ENCODE measurements at places on chromosomes 6 and 20.

GRCh38 chr6:168684906-168685305 is 243.9 kb downstream of the SMOC2 start:
- DNase-seq = no peak

GRCh38 chr6:90925726-90926125 is 338.9 kb upstream of the MAP3K7 start:
- peak; percentile 8 for DNase-seq

DNA sequence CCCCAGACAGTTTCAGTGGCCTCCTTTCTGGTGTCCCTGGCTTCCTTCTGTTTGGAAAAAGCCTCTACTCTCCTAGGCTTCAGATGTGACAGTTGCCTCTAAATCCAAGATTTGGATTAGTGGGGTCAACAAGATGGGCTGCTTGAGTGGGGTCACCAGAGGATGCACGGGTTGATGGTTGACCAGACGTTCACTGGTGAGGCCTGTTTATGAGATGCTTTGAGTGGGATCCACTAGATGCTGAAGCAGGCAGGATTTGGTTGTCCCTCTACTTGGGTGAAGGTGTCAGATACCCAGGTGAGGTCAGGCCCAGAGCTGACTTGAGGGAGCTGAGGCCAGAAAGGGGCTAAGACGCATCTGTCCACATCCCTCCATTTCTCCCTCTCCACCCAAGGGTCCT is 8.1 kb upstream of the DLGAP4 start:
- DNase-seq = no peak

GRCh38 chr6:166616261-166617238 is 10.5 kb downstream of the RPS6KA2 start:
- DNase-seq = no peak

- DNase-seq = no peak
Observed at GRCh38 chr6:131132360-131132759, 2.9 kb upstream of the AKAP7 start.

GRCh38 chr6:150271501-150272263 is 97.1 kb upstream of the IYD start:
- no peak for DNase-seq

GRCh38 chr20:57772349-57772964 is 62.6 kb upstream of the PMEPA1 start:
- DNase-seq = no peak

DNA sequence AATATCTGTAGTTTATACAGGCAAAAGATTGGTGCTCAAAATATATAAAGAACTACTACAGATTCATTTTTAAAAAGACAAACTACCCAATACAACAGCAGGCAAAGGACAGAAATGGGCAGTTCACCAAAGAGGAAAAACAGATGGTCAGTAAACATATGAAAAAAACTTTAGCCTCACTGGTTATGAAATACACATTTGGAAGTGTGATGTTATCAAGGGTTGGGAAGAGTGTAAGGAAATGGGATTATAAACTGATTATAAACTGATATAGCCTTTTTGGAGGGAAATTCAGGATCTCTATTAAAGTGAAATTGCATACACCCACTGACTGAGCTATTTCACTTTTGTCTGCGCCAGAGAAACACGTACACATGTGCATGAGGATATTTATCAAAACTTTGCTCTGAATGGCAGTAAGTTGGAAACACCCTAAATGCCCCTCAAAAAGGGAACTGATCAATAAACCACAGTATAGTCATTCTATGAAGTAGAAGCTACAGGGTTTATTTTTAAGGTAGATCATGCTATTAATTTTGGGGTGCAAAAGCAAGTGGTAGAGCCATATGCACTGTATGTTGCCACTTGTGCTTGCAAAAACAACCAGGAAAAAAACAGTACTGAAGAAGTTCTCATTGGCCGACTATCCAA is 32.2 kb upstream of the ARFGEF2 start:
- DNase-seq = no peak

DNA sequence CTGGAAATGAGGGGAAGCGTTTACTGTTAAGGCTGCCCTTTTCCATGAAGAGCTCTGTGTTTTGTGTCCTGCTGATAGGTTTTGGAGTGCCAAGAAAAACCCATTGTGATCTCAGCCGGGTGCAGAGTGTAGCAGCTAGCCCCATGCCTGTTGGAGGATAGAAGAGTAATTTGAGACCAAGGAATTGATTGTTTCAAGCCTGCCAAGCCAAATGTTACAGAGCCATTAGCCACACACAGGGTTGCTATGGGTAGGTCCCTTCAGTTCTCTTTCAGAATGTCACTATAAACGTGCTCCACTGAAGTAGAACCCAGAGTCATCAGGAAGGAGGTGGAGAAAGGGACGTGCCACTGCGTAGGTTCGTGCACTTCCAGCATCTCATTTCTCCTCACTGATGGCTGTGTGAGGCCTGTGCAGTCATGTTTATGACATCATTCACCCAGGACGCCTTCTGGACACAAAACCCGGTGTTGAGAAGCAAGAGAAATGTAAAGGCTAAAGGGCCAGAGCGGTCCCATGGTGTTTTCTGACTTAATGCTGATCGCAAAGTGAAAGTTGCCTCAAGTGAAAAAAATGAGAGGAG is 6.6 kb downstream of the GMPR start:
- no peak for DNase-seq

DNA sequence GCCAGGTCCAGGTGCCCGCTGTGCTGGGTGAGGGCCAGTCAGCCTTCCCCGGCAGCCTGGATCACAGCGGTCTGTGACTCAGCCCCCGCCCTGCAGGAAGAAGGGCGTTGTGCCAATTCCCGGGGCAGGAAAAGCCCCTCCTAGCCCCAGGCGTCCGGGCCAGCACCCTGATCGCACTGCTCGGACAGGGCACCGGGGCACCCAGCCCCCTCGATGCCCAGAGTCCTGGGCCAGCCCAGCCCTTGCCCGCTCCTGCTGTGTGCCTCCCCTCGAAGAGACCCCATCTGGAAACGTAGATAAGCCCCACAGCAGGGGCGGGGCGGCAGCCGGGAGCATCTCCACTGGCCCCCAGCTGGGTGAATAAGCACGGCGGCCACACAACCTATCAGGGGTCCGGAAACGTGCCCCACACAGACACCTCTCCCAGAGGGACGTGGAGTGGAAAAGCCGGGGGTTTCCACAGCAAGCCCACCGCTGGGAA is 9.9 kb downstream of the LAMA5 start:
- DNase-seq = no peak

DNA sequence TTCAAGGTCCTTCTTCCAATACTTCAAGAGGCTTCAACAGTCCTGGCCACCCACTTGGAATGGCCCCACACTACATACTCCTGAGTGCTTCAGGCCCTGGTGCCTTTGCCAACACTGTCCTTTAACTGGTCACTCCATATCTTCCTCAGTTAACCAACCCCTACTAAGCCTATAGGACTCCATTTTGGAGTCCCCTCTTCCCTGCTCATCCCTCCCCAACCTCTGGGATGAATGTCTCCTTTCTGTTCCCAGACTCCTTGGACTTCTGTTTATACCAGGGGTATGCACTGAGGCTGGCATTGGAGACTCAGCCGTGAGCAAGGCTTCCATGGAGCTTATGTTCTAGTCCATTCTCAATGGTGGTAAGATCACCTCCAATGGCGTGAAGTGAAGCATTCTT is 33.6 kb downstream of the COX4I2 start:
- no peak for DNase-seq

DNA sequence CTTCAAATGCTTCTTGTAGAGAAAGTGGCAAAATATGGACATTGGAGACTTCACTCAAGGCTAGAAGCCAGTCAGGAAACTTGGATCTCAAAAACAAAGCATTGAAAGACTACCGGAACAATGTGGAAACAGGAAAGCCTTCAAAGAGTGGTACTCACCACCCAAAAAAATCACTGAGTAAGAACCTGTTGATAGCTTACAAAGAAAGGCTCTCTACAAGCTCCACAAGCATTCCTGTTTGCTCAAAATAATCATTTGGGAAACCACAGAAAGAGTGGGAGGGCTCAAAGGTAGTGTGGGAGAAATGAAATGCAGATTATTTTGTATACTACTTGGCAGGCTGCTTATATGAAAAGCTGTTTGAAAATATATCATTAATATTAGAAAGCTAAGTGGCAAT is 9.5 kb upstream of the DST start:
- no peak for DNase-seq

DNA sequence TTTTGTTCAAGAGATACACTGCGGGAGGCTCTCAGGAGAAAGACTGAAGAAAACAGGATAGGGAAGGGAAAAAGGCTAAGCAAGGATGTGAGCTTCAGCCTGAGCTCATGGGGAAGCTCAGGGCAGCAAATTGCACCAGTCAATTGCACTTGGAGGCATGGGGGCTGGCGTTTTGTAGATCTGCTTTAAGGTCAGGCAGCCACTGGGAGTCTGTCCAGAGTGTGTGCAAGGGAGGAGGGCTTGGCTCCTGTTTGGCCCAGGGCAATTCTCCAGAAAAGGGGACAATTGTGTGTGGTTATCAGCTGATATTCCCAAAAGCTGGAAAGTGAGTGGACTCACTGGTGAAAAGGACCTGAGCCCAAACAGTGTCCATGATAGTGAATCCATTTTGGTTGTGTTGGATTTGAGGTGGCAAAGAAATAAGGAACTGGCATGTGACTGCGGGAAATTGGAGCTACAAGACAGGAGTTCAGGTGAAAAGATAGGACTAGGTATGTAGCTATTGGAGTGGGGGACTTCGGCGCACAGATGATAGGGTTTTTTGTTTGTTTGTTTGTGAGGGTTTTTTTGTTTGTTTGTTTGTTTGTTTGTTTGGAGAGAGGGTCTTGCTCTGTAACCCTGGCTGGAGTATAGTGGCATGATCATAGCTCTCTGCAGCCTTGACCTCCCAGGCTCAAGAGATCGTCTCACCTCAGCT is 22.3 kb upstream of the IER3 start:
- no peak for DNase-seq

- peak; percentile 59 for DNase-seq
Observed at GRCh38 chr6:27161946-27162603, 85.4 kb upstream of the PRSS16 start.

DNA sequence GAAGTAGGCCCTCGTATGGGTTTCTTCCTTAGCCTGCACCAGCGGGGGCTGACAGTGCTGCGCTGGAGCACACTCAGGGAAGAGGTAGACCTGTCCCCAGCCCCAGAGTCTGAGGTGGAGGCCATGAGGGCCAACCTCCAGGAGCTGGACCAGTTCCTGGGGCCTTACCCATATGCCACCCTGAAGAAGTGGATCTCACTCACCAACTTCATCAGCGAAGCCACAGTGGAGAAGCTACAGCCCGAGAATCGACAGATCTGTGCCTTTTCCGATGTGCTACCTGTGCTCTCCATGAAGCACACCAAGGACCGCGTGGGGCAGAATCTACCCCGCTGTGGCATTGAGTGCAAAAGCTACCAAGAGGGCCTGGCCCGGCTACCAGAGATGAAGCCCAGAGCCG is 3.8 kb downstream of the AAR2 start:
- DNase-seq = no peak

- DNase-seq = peak; percentile 88
Observed at GRCh38 chr20:43550456-43550855, 8.4 kb upstream of the SGK2 start.

DNA sequence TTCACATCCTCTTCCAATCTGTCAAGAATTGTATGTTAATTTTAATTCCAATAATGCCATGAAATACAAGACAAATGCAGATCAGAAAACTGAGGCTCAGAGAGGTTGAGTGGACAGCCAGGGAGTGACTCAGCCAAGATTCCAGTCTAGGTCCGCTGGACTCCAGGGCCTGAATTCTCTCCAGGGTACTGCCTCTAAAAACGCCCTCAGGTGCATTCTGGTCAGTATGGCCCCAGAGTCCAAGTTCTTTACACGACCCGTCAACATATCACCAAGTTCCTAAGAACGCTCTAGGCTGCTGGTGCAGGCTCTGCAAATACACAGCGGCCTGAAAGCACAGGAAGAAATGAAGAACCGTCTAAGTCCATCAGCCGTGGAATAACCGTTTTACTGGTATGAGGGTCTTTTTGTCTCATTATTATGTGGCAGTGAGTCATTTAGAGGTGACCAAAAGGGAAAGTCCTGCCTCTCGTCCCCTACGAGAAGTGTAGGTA is 709 bp upstream of the ASXL1 start:
- DNase-seq = peak; percentile 65

- DNase-seq = no peak
Observed at GRCh38 chr6:19332806-19333460, 504.2 kb upstream of the ID4 start.

GRCh38 chr6:160882791-160883279 is 108.7 kb upstream of the MAP3K4 start:
- no peak for DNase-seq

DNA sequence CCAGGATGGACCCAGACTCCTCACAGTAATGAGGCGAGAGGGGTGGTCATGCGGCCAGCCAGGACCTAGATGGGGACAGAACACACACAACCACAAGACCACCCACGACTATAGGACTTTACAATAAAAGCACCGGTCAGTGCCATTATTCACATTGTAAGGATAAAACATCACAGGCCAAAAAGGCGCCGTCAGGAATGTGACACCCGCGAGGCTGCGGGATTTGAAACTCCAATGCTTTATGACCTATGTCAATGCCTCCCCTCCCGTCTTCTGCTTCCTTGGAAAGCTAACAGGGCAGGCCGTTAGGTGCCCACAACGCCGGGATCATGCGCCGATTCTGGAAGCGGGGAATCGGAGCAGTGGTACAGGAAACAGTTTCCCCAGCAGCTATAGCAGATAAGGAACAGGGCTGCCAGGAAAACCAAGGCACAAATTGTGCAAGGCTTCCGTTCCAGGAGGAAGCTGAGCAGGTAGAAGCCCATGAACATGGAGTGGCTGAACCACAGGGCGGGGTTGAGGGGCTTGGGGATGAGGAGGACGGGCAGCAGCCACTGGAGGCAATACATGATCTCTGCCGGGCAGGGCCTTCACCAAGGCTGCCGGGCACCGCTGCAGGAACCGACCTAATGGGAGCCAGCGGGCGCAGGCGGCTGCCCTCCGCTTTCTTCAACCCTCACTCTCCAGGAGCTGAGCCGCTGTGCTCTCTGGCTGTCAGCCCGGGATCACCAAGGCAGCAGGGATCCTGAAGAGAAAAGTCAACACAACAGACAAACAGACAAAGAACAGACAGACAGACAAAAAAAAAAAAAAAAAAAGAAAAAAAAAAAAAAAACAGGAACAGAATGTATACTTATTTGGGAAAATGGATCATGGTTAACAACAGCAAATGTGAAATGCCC is 2.2 kb upstream of the NNAT start:
- no peak for DNase-seq

DNA sequence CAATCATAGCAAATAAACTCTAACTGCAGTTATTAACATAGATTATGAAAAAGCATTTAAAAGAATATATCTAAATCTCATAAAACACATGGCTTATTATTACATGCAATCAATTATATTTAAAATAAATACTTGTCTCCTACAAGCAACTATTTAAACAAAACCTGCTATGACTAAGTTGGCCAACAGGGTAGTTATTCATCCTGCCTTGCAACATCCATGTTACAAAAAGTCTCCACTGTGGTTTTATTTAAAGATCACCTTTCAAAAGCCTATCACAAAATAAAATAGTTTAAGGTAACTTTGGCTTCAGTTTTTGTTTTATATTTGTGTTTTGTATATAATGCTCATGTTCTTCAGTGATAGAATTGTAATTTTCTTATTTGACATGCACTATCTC is 1127.0 kb upstream of the MAP3K7 start:
- no peak for DNase-seq

DNA sequence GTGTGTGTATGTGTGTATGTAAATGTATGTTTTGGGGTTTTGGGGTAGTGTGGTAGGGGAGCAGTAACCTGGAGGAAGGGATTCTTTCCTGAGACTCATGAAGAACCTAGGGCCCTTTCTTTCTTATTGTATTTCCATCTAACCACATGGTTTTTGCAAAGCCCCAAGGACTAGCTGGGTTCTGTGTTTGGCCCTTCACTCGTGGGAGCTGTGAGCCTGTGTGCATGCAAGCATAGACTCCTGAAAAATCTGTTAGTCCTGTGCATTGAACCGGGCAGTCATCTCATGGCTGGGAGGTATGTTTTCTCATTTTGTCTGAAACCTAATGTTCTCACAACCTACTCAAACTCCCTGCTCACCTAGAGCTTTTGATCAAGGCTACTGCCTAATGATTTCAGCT is 219.1 kb downstream of the PHACTR1 start:
- no peak for DNase-seq

All from small intestine (tissue), 16 donors.